Activated T-cell treated with anti-CD3 and anti-CD28 coated beads, Interleukin-2, amount 50 U/mL, for 1 hour (primary cell): ENCODE measurements at places on chromosomes 7 and 10.
A peak's percentile ranks its signal among the peaks of the same experiment; 100 is the strongest.

- no peak for DNase-seq
These were observed 99.5 kb downstream of the CUX1 start for GRCh38 chr7:101916876-101917275.

DNA sequence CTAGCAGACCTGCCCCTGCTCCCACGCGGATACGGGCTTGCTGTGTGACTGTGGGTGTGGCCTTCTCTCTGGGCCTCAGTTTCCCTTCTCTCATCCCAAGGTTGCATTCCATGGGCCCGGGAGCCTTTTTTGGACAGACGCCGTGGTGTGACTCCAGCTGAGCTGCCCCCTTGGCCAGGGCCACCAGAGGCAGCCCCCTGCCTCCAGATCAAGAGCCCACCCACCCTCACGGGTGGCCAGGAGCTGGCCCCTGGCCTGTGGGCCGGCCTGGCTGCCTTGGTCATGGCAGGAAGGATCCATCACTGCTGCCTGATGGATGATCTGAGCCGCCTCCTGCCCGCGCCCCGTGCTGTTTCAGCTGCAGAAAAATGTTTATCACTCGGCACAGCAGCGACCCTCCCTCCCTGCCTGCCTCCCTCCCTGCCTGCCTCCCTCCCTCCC is 27.8 kb upstream of the ELFN1 start:
- DNase-seq = no peak

- no peak for DNase-seq
These were observed 10.4 kb upstream of the FAS start for GRCh38 chr10:88980247-88980646.

GRCh38 chr7:70893971-70894715 is 237.8 kb upstream of the GALNT17 start:
- no peak for DNase-seq

- no peak for DNase-seq
These were observed 753.2 kb downstream of the GRID1 start for GRCh38 chr10:85613391-85613790.

DNA sequence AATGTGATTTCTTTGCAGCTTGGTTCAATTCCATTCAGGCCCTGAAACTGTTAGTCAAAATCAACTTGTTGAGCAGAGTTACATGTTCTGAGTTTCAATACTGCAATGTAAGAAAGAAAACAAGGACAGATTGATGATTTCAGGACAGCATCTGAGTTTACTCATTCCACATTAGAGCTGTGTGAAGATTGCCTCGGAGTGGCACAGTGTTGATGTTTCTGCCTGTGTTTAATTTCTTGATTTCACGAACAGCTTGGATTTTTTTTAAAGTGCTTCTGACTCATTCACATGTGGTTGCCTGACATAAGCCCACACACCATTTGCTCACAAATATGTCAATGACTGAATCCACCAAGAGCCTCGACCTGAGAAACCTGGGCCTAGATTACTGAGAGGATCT is 101.2 kb upstream of the PARD3 start:
- no peak for DNase-seq

GRCh38 chr7:79702116-79702515 is 248.6 kb upstream of the MAGI2 start:
- no peak for DNase-seq

DNA sequence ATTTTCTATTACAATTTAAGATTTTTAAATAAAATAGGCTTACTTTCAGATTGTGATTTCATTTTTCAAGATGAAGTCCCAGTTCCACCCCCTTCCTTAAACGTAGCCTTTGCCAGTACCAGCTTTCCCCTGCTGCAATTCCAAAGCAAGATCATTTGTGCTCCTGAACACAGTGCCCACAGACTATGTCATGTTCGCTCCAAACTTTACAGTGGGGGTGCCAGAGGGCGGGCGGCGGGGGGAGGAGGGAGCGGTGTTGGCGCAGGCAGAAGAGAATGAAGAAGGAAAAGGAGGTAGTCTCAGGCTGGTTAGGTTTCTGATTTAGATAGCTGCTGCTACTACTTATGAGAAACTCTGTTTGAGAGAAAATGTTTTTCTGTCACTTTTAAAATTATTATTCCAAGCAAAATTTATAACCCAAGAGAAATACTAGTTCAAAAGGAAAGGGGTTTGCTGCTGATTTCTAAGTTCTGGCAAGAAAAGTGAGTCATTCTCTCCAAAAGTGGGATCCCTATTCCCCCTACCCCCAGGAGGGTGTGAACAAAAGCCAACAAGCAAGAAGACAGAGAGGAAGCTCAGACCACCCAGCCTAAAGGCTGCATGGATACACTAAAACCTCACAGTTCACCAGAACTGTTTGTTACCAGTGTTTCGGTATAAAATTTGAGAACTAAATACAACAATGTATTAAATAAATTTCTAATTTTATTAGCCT is 109.6 kb downstream of the SRPK2 start:
- DNase-seq = no peak

- no peak for DNase-seq
These were observed 20.4 kb downstream of the MAT1A start for GRCh38 chr10:80268938-80269588.

DNA sequence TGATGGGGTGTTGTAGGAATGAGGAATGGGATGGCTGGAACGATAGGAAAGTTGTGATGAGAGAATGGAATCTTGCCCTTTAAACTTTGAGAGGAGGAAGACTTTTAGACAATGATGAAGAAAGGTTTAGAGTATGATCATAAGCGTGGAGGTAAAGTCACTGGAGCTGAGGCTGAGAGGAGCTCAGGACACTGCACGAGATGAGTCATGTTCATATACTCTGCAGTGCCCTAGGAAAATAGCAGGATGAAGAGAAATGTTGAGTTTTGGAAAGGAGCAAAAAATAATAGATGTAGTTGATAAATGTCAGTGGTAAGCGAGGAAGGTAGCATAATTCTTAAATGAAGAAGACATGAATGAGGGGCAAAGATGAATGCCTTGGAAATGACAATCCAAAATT is 28.3 kb upstream of the CUL1 start:
- no peak for DNase-seq

- DNase-seq = no peak
These were observed 1.1 kb downstream of the RSU1 start for GRCh38 chr10:16816171-16816570.

GRCh38 chr10:31751051-31751737 is 177.4 kb downstream of the ARHGAP12 start:
- no peak for DNase-seq

- DNase-seq = no peak
These were observed 53.1 kb downstream of the CPED1 start for GRCh38 chr7:121041516-121042148.

DNA sequence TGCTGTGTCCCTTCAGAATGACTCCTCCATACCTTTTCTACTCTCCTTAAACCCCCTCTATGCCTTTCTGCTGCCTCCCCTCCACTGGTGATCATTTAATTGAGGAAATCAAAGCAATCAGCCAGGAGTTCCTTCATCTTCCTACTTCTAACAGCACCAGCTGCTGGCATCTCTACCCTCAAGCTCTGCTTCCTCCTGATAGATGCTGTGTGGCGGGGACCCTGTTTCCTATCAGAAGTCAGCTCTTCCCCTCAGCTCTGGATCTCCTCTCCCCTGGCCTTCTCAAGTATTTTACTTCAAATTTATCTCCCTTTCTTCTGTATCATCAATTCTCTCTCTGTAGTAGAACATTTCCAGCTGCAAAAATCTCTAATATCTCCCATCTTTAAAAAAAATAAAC is 183.7 kb downstream of the ELMO1 start:
- DNase-seq = no peak

- no peak for DNase-seq
These were observed 181.3 kb downstream of the CHN2 start for GRCh38 chr7:29375641-29376562.

DNA sequence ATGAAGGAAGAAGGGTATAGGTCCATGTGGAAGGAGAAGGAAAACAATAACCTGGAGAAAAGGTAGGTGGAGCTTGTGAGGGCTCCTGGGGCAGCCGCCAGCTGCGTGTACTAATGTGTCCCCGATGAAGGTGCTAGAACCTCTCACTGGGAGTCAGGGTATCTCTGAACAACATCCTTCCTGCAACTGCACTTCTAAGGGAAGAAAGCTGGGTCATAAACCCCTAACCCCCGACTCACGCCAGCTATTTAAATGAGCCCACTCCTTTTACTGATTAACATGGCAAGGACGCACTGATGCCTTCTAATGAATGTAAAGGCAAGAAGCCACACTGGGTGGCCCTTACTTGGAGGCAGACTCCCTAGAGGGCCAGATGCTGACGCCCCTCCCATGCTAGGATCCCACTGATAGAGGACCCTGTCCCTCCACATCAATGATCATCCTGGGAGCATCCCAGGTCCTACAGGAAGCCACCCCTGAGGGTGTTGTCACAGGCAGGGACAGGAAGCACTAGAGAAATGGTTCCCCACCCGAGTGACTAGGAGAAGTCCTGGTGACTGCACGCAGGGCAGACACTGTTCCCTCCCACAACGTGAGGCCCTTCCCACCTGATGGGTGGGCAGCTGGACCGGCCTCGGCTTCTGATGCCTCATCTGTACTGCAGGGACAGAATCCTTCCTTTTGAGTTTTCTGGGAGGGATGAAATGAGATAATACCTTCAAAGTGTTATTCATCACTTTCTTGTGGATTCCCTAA is 20.4 kb downstream of the JCAD start:
- DNase-seq = no peak

GRCh38 chr10:88045096-88045495 is 181.7 kb downstream of the PTEN start:
- no peak for DNase-seq

DNA sequence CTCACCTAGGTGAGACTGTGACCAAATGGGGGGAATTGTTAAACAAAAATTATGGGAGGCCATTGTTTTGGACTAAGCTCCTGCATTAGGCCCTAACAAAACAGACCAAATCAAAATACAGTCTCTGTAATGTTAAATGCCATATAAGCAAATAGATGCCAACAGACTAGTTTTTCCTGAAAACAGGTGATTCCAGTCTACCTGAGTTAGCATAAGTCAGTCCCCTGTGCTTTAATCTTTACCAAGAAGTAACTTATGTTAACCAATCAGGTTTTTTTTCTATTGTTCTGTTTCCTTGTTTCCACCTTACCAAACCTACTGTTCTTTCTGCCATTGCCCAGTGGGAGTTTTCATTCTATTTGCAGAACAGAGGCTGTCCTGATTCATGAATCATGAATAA is 48.0 kb downstream of the PDZD8 start:
- no peak for DNase-seq

DNA sequence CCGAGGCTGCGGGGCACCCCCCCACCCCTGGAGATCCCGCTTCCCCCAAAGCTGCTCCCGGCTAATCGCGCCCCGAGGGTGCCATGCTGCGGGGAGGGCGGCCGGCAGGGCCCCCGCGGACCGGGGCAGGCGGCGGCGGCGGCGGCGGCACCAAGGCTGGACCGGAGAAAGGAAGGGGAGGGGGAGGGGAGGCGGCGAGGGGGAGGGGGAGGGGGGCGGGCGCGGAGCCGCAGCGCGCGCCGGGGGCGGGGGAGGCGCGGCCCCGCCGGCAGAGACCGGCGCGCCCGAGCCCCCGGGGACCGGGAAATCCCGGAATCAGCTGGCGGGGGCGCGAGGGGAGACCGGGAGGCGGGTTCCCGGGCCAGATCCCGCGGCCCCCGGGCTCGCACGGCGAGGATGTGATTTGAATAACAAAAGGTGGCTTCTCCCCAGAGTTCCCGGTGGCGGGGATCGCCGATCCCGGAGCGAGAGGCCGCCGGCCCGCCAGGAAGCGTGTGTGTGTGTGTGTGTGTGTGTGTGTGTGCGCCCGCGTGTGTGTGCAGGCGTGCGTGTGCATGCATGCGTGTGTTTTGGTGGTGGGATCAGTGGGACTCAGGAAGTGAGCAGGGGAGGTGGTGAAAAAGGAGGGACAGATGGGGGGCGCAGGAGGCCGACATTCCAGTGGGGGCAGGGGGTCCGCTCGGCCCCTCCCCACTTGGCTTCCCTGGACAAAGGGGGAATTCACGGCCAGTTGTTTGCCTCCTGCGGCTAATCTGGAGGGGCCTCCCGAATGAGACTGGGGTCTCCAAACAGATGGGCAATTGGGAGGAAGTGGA is 99.5 kb downstream of the HIP1 start:
- peak; percentile 44 for DNase-seq

- DNase-seq = no peak
These were observed 62.0 kb upstream of the SEMA3A start for GRCh38 chr7:84256571-84256971.
